ENCODE measurements at places on chromosomes 16 and 17.

- DNase-seq: no peak
These were observed 22.9 kb downstream of the RDM1 start for GRCh38 chr17:35907691-35908090.

- DNase-seq: no peak
These were observed 6.2 kb downstream of the JPH3 start for GRCh38 chr16:87608400-87608985.

GRCh38 chr17:80219013-80219762, 945 bp downstream of the SGSH start:
- no peak for DNase-seq

GRCh38 chr16:1857433-1858097, 14.4 kb downstream of the MEIOB start:
- no peak for DNase-seq

- no peak for DNase-seq
These were observed 62.6 kb downstream of the AXIN2 start for GRCh38 chr17:65498816-65499215.

GRCh38 chr17:47009759-47010594, 30.9 kb upstream of the RPRML start:
- no peak for DNase-seq

GRCh38 chr17:45436625-45437464, 4.2 kb upstream of the ARHGAP27 start:
- DNase-seq: no peak

Measured in anterior cingulate cortex (tissue), 58 donors.